ENCODE measurements at places on chromosomes 13 and 19.

- no peak for DNase-seq
Observed at GRCh38 chr13:41966671-41967070, 5.8 kb upstream of the VWA8 start.

GRCh38 chr13:109151696-109152095 is 522.3 kb downstream of the MYO16 start:
- no peak for DNase-seq

GRCh38 chr13:39073983-39074382 is 35.7 kb downstream of the NHLRC3 start:
- no peak for DNase-seq

DNA sequence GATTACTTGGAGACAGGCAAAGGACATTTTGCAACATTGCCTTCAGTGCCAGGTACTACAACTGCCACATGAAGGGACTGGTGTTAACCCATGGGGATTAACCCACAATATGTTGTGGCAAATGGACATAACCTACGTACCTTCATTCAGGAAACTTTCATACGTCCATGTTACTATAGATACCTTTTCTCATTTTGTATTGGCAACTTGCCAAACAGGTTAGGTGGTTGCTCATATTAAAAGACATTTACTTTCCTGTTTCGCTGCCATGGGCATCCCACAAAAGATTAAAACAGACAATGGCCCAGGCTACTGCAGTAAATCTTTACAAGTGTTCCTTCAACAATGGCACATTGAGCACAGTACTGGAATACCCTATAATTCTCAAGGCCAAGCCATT is 925.3 kb downstream of the SLITRK6 start:
- DNase-seq: no peak

DNA sequence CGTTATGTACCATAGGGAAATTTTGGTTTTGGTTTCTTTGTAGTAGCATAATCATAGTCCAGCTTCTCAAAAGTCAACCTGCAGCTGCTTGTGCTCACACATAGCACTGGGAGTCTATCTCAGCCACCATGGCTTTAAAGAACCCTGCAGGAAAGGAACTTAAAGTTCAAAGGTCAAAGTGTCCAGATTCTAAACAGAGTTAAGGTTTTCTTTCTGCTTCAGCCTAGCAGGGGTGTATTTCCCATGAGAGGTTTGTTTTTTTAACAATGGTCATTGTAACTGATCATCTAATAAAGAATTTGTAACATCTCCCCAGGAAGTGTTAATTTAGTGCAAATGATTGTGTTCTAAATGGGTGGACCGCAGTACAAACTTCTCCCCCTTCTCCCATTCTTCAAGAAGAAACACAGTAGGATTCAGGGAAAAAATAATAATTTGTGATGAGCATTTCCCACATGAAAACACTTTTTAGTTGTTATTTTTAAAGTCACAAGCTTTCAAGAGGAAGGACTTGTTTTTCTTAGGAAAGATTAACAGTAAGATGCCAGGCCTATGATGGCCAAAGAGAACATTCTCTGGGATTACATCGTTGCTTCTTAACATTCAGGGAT is 168.0 kb downstream of the EFNB2 start:
- DNase-seq: no peak

DNA sequence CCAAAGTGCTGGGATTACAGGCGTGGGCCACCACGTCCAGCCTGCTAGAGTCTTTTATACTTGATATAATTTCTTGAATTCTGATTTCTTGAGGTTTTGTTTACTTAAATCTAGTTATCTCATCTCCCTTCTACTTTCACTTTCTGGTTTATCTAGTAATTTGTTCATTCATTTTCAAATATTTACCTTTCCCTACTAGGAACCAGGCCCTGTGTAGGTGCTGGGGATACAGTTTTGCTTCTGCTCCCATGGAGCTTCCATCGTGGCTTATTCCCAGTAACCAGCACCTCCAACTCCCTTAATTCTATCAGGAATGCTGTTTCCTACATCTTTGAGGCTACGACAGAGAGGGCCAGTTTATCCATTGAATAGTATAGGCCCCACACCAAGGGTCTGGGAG is 24.1 kb upstream of the TRIM13 start:
- no peak for DNase-seq

DNA sequence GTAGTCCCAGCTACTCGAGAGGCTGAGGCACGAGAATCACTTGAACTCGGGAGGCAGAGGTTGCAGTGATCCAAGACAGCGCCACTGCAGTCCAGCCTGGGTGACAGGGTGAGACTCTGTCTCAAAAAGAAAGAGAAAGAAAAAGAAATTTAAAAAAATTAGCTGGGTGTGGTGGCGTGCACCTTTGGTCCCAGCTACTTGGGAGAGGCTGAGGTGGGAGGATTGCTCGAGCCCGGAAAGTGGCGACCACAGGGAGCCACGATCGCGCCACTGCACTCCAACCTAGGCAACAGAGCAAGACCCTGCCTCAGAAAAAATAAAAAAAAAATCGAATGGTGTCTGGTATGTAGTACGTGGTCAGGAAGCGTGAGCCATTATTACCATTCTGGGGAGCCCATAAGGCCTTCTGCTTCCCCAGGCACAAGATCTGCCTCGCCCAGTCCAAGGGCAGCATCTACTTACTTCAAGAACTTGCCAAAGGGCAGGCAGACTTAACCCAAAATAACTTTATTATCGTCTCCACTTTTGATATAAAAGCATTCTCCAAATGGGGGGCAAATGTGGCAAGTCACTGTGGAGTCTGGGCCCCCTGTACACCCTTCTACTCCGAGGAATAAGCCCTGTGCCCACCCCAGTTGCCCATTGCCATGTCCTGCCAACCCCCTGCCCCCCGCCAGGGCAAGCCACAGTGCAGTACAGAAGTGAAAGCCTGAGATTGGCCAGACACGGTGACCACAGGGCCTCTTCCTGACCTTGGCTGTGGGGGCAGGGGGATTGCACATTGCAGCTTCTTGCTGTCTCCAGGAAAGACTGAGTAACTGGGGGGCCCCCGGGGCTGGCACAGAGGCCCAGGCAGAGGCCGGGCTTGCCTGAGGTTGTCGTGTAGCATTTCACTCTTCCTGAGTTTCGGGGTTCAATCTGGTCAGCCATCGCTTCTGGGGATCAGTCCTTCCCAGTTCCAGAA is 12.6 kb downstream of the CCL25 start:
- no peak for DNase-seq

GRCh38 chr13:51020600-51020999 is 90.5 kb downstream of the C13orf42 start:
- DNase-seq: no peak

GRCh38 chr19:50794074-50794875 is 4.1 kb downstream of the ACP4 start:
- DNase-seq: no peak

DNA sequence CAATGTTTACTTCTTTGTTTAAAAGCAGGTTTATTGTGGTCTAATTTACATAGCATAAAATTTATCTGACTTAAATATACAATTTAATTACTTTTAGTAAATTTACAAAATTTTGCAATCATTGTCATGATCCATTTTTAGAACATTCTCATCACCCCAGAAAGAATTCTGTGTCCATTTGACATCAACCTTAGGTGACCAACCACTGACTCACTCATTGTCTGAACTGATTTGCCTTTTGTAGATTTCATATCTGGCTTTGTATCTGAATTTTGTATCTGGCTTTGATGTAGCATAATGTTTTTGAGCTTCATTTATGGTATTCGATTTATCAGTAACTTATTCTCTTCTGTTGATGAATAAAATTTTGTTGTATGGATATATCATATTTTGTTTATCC is 40.4 kb downstream of the EDNRB start:
- no peak for DNase-seq

GRCh38 chr13:46526100-46526735 is 26.8 kb upstream of the LRCH1 start:
- DNase-seq: no peak

GRCh38 chr19:35008891-35009341 is 8.8 kb downstream of the GRAMD1A start:
- DNase-seq: no peak

DNA sequence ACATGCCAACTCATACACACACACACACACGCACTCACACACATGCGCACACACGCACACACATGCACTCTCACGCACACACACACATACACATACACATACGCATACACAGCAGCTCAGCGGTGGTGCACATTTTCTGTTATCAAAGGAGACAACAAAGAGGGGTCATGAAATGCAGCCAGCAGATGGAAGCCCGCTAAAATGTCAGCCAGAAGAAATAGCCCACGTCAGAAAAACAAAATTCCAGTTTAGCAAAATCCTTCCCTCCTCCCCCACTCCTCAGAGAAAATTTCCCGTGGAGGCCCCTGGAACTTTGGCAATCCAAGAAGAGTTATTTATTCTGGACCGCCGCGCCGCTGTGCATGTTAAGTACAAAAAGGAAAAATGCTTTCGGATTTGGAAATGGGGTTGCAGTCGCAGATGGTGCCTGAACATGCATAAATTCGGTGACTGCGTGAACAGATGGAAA is 114.6 kb upstream of the VSTM2B start:
- no peak for DNase-seq

DNA sequence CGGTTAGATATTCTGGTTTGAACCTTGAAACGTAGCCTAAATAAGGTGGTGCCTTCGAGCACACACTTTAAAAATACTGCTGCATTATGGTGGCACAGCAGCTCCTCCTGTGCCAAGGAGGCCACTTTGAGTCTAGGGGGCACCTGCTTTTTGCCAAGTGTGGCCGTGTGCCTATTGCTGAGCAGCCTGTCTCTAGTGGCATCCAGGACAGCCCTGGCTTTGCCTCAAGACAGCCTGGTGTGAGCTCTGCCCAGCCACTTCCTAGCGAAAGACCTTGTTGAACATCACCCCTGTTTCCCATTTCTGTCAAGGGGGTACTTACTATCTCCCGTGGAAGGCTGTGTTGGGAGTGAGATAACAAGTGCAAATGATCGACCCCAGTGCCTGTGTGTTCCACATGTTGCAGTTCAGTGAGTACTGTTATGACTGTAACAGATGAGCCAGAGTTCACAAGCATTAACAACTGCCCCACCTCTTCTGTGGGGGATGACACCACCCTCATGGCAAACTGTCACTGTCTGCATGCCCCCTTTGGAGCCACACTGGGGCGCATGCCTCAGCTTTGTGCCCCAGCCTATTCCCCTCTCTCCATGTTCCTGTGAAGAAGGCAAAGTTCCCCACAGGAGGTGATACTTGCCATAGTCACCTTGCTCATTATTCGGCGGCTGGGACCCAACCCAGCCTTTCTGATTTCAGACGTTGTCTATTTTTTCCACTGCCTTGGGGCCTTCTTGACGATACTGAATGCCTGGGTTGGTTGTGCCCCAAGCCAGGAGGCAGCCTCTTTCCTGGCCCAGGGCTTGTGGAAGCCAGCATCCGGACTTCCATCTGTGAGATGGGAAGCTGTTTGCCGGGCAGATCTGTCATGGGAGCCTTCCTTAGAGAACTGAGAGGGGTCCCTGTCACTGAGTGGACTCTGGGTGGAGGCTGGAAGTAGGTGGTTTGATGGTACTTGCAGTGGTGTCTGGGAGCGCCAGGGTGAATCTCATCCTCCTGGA is 5.4 kb downstream of the GATAD2A start:
- peak; percentile 40 for DNase-seq

GRCh38 chr13:21079221-21079620 is 17.8 kb upstream of the LATS2 start:
- DNase-seq: no peak

DNA sequence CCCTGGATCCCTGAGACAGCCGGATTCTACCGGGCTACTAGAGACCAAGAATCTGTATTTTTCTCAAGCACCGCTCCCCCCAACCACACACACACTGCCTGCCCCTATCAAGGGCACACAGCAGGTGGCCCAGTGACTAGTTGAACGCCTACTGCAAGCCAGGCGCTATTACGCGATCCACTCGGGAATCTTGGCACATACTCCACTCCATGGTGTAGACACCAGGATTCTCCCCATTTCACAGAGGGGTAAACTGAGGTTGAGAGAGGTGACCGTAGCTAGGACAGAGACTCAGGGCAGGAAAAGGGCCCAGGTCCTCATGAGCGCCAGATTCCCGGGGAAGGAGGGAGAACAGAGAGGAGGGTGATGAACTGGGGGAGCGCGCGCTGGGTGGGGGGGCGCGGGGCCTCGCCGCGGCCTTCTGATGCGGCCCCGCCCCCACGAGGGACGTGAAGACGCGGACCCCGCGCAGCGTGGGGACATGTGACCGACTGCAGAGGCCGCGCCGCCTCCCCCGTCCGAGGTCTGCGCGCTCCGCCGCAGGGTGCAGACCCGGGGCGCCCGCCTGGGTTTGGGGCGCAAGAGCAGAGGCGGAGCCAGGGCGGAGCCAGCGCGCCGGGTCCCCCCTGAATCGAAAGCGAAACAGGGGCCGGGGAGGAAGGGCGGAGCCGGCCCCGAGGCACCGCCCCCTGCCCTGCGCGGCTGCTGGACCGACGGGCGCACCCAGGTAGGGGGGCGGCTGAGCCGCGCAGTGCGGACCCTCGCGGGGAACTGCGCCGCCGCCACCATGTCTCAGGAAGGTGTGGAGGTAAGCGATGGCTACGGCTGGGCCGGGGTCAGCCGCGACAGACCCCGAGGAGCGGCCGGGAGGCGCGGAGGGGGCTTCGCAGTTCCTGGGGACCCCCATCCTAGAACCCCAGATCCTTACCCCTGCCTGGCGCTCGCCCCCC is at the start of gene SHFL:
Gene SHFL (plus strand): TSS at position 677 of the 950 bp plus-strand sequence. CDS start 111 bp downstream, at position 788.
- DNase-seq: peak; percentile 83
